Stimulated activated CD8-positive, alpha-beta memory T cell treated with anti-CD3 and anti-CD28 coated beads, Interleukin-2, amount 100 ng/mL, for 48 hours (primary cell): ENCODE measurements at places on chromosomes 2 and 18.

DNA sequence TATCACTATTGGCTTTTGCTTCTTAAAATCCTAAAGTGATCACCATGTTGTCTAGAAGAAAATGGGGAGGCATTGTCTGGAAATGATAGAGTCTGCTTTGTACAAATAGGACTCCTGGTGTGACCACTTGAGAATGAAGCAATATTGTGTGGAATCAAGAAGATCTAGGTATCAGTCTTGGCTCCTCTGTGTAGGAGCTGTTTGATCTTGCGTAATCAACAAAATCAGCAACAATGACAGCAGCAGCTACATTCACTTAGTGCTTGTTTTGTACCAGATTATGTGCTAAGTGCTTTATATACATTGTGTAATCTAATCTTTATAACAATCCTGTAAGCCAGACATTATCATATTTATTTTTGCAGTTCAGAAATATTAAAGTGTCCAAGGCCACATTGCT, 17.8 kb downstream of the NCOA1 start:
- no peak for DNase-seq

DNA sequence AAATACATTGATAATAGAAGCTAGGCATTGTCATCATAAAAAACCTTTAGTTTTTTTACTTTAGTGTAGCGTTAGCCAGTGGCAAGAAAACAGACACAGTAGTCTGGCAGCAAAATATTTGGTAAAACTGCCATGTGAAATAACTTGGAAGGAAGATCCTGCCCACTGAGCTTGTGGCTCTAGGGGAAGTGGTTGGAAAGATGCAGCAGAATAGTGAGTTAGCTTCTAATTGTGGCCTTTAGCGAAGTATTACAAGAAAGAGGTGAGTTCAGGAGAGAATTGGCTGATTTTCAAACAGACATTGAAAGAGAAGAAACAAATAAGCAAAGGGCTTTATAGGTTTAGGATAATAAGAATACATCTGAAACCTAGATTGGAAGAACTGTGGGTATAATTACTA, 1887.8 kb upstream of the CELF4 start:
- DNase-seq: no peak

DNA sequence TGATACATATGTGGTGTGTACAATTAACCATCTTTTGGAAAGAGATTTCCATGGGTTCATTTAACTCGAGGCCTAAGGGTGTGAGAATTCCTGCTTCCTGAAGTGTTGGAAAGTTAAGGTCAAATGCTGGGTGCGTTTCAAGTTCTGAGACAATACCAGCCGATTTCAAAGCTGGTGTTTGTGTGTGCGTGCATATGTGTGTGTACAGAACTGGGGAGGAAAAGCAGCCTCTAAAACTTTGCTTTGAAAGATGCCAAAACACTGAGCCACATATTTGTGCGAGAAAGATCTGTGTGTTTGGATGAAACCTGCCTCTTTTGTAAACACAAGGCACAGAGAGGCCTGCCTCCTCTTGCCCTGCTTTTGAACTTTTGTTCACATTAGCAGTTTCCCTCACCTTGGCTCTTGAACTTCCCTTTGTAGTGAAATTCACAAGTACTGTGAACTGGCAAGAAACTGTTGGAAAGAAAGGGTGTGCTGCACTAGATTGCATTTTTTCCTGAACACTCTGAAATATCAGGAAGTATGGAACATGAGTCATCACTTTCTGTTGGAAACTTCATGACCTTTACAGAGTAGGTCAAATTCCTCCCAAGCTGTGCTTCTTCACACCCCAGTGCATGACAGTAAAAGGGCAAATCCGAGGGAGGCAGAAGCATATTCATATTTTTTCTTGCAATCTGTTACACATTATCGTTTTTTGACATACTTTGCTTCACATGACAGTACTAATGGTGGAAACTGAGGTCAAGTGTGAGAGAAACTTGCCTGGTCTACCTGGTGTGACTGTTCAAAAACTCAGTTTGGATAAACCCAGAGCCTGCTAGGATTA, 20.0 kb upstream of the CAVIN2 start:
- DNase-seq: no peak

DNA sequence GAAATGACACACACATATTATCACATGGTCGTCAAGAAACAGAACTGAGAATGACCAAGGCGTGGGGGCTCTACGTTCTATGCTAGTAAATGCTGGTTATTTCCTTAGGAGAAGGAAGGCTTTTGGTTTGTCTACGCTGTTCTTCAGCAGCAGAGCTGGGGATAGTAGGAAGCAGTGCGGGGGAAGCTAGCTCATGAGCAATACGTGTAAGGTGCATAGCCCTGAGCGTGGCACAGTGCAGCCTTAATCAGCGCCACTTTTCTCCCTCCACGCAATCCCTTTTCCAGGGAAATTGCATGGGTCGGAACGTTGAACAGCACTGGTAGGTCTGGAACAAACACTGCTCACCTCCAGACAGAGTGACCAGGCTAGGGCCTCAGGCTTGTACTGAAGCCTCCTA, 199.6 kb upstream of the FBXO11 start:
- no peak for DNase-seq

DNA sequence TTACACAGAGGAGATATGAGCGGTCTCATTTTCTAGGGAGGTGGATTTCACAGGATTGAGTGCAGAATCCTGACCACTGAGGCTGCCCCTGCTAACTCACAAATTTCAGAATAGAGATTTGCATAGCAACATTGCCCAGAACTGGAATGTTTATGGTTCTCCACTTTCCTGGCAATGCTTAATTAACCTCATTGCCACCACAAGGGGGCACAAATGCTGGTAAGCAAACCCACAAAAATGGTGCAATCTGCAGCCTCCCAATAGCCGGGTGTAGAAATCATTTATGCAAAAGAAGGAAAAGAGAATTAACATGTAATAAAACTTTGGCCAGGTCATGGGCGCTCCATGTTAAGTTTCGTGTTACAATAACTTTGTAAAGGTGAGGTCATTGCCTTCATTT, 112.4 kb downstream of the CYRIA start:
- DNase-seq: no peak

DNA sequence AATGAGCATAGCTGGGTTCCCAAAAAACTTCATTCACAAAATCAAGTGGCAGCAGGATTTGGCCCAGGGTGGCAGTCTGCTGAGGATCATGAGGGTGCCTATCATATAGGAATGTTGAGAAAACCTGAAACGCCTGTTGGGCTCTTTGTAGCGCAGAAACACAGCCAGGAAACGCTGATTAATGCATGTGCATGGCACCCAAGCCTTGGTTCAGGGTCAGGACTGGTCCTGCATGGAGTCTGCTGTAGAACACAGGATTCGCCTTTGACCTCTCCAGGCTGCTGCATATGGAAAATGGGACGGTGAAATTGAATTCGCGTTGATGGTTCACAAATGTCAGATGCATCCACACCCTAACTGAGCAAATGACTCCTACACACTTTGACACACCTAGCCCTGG, 227.9 kb upstream of the COPS8 start:
- DNase-seq: no peak

DNA sequence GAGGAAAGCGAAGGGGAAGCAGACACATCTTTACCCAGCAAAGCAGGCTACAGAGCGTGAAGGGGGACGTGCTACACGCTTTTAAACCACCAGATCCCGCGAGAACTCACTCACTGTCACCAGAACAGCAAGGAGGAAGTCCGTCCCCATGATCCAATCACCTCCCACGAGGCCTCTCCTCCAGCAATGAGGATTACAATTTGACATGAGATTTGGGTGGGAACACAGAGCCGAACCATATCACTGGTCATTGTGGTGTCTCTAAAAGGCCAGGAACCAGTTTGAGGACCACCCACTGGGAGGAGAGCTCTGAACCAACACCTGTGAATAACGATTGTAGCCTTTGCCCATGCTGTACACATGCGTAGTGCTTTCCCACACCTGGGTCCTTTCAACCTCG, 116.6 kb upstream of the FAM136A start:
- no peak for DNase-seq

GRCh38 chr2:153004627-153005026, 286.2 kb downstream of the ARL6IP6 start:
- DNase-seq: no peak

GRCh38 chr18:75563150-75563549, 135.6 kb upstream of the SMIM21 start:
- DNase-seq: no peak

GRCh38 chr2:219254590-219255201, 978 bp upstream of the TUBA4A start:
- DNase-seq: no peak

DNA sequence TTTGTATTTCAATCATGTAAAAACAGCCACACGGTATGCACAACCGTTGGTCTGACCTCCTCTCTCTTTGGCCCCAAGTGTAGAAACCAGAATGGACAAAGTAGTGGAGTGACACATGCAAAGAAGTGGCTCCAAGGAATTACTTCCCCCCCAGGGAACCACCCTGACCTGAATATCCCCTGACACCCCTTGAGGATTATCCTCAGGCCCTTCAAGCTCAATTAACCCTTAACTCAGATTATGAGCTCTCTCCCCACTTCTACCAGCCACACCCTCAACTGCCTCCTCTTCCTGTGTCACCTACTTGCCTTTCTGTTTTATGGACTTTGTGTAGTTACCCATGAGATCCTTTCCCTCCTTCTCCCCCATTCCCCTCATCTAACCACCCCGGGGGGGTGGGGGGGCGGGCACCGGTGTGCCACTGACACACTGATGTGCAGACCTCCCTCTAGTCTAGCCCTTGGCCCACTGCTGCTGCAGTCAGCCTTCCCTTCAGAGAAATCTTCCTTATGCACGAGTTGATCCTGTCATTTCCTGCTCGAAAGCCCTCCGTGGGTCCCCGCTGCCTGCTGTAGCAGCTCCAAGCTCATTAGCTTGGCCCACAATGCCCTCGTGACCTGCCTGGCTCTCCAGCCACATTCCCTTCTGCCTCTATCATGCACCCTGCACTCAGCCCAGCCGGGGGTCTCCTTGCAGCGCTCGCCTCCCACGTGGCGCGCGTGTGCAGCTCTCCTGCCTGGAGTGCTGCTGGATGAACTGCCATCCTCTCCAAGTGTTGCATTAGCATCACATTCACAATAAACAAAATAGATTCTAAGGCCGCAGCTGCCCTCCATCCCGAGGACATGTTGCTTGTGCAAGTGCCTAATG, 40.1 kb upstream of the TMEM177 start:
- DNase-seq: no peak

GRCh38 chr2:55902971-55903370, 20.6 kb downstream of the EFEMP1 start:
- no peak for DNase-seq

- no peak for DNase-seq
Measured at GRCh38 chr2:133489641-133490410, 78.4 kb downstream of the NCKAP5 start.

DNA sequence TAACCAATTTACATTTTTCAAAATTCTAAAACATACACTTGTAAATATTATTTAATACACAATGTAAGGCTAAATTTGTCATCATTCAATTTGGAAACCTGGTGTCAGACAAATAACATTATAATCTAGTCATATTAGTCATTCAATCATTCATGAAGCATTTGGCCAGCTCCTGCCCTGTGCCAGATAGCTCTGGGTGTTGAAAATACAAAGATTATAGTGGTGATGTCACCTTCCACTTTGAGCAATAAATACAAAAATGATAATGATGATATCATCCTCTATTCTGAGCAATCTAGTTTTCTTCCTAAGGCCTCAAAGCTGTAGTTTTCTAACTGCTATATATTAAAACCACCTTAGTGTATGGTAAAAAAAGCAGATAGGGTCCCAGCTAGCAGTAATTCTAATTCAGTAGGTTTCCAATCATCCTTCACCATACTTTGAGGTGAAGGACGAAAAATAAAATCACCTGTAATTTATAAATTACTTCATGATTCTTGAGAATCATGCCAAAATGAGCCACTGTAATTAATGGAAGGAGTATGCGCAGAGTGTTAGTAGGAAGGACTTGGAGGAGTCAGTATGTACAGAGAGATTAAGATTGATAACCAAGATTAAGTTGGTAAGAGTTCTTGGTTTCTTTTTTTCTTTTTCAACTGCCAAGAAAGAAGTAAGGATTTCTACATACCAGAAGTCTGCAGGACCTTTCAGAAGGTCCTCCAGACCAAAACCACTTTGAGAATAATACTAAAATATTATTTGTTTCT, 23.2 kb downstream of the MEMO1 start:
- DNase-seq: no peak

DNA sequence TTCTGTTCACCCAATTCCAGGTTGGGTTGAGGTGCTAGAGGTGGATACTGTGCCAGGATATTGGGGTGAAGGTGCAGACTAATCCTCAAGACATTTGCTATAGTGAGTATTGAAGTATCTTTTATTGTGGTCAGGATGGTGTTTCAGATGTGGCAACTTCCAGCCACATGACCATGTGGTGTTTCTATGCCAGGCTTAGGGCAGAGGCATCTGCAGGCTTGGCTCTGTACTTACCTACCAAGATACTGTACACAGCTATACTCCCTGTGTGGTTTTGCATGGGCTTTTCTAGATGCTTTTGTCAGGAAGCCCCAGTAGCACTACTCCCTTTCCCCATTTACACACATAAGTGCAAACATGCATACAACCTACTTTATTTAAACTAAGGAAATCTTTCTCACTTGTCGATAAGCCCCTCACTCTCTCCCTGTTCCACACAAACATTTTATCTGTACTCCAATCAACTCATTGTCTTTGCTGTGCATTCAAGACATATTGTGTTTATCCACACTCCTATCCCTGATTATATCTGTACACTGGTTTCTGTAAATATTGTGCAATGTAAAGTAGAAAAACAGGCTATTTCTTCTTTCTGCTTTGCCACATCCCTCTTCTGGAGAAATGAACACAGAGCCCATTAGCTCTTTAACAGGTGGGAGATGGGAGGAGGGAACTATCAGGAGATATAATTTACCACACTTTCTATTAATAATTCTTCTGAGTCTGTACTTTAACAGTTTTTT, 12.3 kb downstream of the ARL6IP6 start:
- DNase-seq: no peak

- no peak for DNase-seq
Measured at GRCh38 chr2:184463102-184463865, 135.0 kb upstream of the ZNF804A start.
